NCI-H187 treated with DMSO at 0.1 percent for 48 hours (cell line): ENCODE measurements at places on chromosomes 5 and 9.

- DNase-seq: no peak
Observed at GRCh38 chr9:35896570-35896969, 9.4 kb upstream of the HRCT1 start.

- DNase-seq: peak; percentile 37
Observed at GRCh38 chr5:98258939-98259338, 514.5 kb upstream of the RGMB start.

DNA sequence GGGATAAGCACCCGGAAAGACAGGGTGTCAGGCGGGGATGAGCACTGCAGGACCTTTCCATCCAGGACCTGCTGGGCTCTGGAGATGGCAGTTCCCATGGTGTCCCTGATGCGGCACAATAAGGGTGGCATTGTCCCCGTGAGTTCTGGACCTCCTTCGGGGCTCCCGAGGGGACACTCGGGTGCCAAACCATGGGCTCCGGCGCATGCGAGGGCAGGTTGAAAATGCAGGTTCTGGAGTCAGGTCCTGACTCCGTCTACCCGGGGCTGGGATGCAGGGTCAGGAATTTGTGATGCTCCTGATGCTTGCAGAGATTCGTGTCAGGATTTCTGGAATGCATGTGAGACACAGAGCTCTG is 682 bp downstream of the FCN2 start:
- DNase-seq: no peak

- no peak for DNase-seq
Observed at GRCh38 chr5:31427013-31427723, 104.7 kb downstream of the DROSHA start.

DNA sequence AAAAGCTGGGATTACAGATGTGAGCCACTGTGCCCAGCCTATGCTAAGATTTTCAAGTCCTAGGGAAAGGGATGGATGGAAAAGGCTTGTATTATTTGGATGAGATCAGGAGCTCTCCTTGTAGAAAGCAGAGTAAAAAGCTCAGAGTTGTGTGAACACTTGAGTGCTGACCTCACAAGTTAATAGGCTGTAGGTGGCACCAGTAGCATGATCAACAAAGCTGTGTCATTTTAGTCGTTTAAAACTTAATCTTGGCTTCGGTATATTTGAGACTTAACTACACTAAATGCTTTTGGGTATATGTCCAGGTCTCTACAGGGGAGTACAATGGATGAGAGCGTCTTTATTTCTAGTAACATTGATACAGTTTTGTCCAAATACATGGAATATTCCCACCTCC is 264.2 kb downstream of the TMEM38B start:
- DNase-seq: no peak

- no peak for DNase-seq
Observed at GRCh38 chr9:18348083-18348475, 125.9 kb upstream of the ADAMTSL1 start.

- DNase-seq: no peak
Observed at GRCh38 chr5:36366883-36367282, 65.2 kb upstream of the RANBP3L start.

DNA sequence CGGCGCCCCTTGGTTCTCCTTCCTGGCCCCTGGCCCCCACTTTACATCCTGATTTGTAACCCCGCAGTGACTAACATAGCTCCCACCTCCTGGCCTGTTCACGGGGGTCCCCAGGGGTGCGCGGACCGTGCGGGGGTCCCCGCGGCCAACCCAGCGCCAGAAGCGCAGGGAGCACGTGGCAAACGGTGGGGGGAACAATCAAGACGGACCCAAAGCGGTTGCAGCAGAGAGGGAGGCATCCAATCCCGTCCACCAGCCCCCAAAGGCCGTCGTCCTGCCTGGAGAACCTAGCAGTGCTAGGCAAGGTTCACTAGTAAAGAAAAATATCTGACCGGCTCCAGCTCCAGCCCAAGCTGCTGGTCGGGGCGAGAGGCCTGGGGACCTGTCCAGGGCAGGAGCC is 201.5 kb downstream of the AUH start:
- DNase-seq: no peak

DNA sequence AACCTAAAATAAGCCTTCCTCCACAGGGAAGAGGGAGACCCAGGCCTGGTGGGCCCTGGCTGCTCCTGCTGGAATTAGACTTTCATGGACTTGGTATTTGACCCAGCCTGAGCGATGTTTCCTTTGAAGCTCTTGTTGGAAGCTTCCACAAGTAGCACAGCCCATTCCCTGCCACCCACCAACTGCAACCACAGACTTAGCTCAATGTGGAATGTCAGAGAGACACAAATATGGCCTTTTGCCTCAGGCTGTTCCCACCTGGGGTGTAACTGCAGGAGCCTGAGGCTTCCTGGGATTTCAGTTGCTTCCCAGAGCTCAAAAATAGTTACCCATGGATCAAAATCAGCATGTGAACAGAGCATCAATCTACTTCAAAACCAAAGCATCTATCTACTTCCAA is 70.3 kb upstream of the LHFPL2 start:
- no peak for DNase-seq

DNA sequence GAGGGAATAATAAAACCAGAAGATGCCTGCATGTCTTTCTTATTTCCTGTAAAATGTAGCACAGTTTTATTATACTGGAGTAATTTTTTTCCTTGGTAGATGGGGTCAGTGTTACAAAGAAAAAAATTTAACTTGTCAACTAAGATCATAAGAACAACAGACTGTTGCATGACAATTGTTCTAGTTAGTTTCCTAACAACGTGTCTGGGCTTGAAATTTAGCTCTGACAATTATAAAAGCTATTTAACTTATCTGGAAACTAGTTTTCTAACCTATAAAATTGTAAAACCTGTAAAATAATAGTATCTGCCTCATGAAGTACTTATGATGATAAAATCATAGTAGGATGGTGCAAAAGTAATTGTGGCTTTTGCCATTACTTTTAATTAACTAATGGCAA is 4.9 kb downstream of the SHOC1 start:
- DNase-seq: no peak

DNA sequence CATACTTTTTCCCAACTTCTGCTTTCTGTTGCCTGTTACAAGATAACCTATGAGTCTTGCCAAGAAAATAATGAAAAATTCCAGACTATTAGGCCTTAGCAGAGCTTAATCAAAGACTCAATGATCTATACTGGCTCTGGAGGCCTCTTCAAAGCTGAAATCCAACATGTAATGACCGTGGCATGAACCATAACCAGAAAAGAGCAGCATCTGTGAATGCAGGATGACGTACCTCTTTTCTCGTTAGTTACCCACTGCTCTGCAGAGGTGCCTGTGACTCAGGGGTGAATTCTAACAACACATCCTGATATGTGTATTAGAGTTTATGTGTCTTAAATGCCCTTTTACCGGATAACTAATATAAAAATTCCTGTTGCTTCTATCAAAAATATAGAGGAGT is 645.4 kb downstream of the PRELID2 start:
- no peak for DNase-seq

DNA sequence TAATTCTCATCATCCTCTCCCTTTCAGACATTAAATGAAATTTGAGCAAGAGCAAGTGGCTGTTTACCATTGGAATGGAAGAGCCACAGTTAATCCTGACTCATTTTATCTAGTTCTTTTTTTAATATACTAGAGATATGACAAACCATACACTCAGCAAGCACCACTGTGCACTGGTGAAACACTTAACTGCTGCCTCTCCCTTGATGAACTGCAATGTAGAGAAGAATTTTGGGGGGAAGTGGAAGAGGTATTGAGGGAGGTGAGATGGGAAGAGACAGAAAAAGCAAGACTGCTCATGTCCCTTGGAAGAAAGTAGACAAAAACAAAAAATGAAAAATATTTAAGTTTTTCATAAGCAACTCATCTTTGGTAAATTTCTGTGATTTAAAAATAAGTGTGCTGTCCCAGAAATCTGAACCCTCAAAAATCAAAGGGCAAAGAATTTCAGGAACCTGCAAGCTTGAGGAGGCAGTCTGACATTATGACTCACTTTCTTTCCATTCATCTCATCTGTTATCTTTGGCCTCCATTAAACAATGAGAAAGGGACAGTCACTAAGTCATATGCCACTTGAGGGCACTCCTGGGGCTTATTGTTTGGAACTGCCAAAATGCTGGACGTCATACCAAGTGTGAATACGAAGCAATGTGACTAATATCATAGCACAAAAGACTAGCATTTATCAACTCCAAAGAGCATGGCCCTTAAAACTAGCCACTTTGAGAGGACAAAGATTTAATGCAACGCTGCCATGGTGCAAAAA is 566.8 kb upstream of the DMAC1 start:
- no peak for DNase-seq

- no peak for DNase-seq
Observed at GRCh38 chr5:16693879-16694278, 77.1 kb upstream of the RETREG1 start.
